ENCODE measurements at places on chromosomes 4 and X.
A peak's percentile ranks its signal among the peaks of the same experiment; 100 is the strongest.

DNA sequence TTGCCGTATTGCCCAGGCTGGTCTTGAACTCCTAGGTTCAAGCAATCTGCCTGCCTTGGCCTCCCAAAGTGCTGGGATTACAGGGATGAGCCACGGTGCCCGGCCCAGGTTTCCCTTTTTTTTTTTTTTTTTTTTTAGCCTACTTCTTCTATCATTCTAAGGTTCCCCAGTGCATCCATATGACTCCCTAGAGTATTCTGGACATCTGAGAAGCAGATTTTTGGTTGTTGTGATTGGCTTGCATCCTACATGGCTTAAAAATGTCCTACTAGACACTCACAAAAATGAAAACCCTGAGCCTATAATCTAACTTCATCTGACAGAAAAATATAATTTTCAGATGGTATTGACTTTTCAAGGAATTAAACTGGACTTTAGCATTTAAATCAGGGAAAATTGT is 41.7 kb downstream of the SMIM14 start:
- no peak for DNase-seq

GRCh38 chr4:66681962-66682361 is 863.3 kb downstream of the CENPC start:
- DNase-seq = peak; percentile 63

DNA sequence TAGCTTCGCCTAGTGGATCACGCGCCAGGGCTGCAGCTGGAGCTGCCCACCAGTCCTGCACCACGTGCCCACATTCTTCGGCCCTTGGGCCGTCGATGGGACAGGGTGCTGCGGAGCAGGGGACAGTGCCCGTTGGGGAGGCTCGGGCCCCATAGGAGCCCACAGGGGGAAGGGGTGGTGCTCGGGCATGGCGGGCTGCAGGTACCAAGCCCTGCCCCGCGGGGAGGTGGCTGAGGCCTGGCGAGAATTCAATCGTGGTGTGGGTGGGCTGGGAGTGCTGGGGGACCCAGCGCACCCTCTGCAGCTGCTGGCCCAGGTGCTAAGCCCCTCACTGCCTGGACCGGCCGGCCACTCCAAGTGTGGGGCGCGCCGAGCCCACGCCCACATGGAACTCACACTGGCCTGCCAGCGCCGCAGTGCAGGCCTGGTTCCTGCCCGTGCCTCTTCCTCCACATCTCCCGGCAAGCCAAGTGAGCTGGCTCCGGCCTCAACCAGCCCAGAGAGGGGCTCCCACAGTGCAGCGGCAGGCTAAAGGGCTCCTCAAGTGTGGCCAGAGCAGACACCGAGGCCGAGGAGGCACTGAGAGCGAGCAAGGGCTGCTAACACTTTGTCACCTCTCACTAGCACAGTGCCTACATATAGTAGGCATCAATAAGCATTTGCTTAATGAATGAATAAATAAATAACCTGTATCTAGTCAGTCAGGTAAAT is 11.7 kb downstream of the SCFD2 start:
- DNase-seq = no peak

DNA sequence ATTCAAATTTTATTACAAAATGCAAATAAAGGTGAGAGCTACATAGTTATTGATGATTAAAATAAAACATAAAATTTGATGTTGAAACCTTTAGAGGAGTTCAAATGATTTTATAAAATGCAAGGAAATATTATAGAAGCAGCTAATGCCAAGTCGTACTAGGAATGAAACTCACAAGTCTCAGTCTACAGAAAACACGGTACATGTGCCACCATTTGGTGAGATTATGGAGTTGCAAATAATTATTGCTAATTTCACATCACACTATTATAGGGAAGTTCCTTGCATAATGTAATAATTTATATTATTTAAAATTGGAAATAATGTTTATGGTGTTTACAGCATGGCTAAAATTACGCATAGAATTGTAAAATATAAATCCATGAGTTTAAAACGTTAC is 1601.7 kb upstream of the TENM3 start:
- no peak for DNase-seq

GRCh38 chr4:15327311-15328298 is 100.2 kb upstream of the C1QTNF7 start:
- no peak for DNase-seq

DNA sequence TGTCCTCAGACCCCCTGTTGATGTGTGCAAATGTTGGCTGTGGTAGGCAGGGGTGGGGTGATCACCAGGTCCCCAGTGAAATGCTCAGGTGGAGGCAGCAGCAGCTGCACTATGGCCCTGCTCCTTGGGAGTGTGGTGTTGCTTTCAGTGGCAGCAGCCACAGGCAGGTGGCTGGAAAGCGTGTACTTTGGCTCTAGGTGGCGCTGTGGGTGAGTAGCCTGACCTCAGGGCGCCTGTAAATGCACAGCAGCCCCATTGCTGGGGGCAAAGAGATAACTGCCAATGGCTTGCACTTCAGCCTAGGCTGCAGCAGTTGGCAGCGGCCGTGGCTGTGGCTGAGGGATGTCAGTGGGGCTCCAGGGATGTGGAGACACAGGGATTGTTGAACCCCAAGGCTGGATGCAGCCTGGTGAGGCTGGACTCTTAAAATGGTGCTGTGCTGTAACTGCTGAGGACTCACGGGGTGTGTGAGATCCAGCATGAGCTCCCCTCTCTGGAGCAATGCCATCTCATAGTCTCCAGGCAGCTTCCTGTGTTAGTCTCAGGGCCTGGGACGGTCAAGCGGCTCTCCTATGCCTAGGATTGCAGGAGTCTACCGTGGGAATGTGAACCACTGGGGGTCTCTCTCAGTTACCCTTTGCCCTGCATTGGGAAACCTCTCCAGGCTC is 421.7 kb upstream of the HTR2C start:
- DNase-seq = peak; percentile 39

DNA sequence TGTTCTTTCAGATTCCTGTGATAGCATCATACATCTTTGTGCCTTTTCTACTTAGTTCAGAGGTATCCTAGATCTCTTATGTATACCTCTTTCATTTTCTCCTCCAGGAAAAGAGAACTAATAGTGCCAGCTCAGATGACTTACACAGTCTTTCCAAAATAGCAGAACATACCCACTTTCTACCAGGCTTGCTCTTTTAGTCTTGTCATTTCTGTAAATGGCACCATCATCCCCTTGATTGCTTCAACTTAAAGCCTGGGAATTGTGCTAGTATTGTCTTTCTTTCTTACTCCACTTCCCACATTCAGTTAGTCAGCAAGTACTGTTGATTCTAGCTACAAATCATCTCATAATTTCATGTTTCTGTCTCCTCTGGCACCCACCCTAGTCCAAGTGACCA is 5.1 kb downstream of the APEX2 start:
- no peak for DNase-seq

GRCh38 chr4:148704291-148704690 is 262.1 kb upstream of the NR3C2 start:
- peak; percentile 6 for DNase-seq

GRCh38 chr4:56737666-56738065 is 56.6 kb upstream of the HOPX start:
- DNase-seq = no peak

GRCh38 chrX:68261060-68261672 is 172.1 kb downstream of the OPHN1 start:
- no peak for DNase-seq

DNA sequence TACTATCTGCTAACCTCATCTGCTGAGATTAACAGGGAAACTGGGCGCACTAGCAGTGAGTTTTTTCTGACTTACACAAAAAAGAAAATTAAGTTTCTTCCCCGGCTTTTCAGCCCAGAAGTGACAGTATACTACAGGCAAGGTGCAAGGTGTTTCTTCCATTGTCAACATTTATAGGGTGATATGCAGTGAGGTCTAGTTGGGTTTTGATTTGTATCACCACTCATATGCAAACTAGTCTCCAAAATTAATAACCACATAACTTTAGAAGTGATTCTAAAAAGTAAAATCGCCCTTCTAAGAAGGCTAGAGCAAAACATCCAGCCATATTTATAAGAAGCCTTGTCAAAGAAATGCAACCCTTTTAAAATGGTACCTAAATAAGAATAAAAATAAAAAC is 640.1 kb downstream of the ARAP2 start:
- no peak for DNase-seq

DNA sequence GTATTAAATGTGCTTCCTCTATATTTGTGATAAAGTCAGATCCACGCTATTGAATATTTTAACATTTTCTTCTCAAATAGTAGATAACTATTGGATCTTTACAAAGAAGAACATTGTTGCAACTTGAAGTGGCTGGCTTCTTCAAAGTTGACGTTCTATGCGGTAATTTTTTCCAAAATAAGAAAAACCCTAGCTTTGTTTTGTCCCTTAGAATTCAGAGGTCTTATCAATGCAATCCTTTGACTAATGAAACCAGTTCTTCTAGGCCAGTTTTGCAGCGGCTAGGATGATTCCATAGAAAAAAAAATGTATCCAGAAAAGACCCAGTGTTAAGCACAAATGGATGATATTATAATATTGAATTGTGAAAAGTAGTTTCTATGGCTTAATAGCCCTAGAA is 89.6 kb downstream of the ANTXR2 start:
- no peak for DNase-seq

GRCh38 chr4:173401063-173401462 is 2.1 kb upstream of the SCRG1 start:
- no peak for DNase-seq

GRCh38 chrX:38649221-38649620 is 87.9 kb downstream of the TSPAN7 start:
- DNase-seq = no peak

GRCh38 chr4:88908521-88908920 is 148.5 kb downstream of the FAM13A start:
- no peak for DNase-seq

- peak; percentile 94 for DNase-seq
These were observed 274 bp upstream of the ERVMER34-1 start for GRCh38 chr4:52751487-52751911.

- no peak for DNase-seq
These were observed 58.3 kb downstream of the PAQR3 start for GRCh38 chr4:78880874-78881492.

Measured in DMS53 (cell line).